ENCODE measurements at places on chromosomes 11 and 22.

DNA sequence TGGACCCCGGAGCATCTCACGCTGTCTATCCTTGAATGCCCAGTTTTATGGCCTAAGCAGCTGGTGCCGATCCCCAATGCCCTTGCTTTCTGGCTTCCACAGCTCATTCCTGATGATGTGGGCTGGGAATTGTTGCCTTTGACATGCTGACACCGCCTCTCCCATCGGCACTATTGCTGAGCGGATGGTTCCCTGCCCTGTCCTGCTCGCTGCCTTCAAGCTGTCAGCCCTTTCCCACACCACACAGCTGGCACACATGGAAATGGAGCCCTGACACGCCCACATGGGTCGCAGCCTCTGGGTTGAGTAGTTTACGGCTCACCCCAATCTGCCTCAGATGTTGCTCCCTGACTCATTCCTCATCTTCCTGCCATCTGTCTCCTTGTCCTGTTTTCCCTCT lies 110.2 kb upstream of the SESN3 start:
- no peak for DNase-seq

GRCh38 chr11:131372234-131372962 lies 2.0 kb downstream of the NTM start:
- no peak for DNase-seq

GRCh38 chr11:688681-689080 lies 6.3 kb downstream of the DEAF1 start:
- DNase-seq = no peak

DNA sequence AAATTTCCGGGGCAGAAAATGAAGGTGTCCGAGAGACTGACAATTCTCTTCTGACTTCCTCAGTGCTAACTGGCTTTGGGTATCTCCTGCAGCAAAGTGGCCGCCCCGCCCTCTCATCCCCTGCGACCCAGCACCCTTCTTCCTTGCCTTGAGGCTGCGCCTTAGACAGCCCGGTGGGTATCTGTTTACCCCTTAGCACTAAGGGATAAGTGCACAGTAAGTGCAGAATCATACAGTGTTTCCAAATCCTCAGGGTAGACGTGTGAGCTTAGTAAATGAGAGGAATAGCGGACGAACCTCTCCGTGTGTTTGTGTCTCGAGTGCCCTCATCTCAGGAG lies 368 bp upstream of the CHORDC1 start:
- DNase-seq = no peak

- no peak for DNase-seq
Observed at GRCh38 chr11:122803306-122803705, 35.0 kb upstream of the CRTAM start.

DNA sequence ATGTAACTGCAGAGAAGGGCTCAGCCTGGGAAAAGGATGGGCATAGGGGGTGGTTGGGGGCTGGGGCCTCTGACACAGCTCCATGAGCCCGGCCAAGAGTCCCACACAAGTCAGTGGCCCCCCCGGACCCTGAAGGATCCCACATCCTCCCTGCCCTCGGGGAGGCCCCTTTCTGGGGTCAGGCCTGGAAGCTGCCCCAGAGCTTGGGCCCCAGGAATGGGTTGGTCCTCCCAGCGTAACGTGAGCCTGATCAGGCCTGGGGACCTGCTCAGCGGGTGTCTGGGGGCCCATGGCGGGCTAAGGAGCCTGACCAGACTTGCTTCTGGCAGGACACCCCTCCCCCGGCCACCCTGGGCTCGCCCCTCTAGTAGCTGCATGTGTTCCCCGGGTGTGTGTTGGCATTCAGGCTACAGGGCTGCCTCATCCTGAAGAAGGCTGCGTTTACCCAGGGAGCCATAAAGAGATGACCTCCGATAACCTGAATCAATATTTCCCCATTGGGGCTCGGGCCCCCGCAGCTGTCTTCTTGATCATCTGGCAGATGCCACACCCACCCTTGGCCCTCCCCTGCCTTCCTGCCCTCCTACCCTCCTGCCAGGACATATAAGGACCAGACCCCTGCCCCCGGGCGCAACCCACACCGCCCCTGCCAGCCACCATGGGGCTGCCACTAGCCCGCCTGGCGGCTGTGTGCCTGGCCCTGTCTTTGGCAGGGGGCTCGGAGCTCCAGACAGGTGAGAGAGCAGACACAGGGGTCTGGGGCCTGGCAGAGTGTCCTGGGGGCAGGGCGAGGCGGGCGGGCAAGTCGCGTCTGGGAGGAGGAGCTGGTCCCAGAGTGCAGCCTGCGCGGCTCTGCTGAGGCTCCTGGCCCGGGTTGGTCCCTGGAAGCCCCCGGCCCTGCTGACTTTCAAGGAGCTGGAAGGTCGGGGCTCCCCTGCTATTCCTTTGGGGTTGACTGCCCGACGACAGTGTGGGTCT lies at the start of gene MUC2:
MUC2 (plus strand) TSS at position 631 of the 978 bp plus-strand sequence.
- no peak for DNase-seq

- peak; percentile 41 for DNase-seq
Observed at GRCh38 chr11:2077061-2077802, 62.0 kb downstream of the IGF2 start.

- DNase-seq = no peak
Observed at GRCh38 chr11:110450246-110450645, 20.5 kb downstream of the FDX1 start.
